ENCODE measurements at places on chromosomes 11 and 22.

GRCh38 chr11:125370561-125371389 lies 125.3 kb downstream of the FEZ1 start:
- no peak for DNase-seq

GRCh38 chr22:38270091-38270992 lies 2.5 kb downstream of the TMEM184B start:
- DNase-seq = no peak

DNA sequence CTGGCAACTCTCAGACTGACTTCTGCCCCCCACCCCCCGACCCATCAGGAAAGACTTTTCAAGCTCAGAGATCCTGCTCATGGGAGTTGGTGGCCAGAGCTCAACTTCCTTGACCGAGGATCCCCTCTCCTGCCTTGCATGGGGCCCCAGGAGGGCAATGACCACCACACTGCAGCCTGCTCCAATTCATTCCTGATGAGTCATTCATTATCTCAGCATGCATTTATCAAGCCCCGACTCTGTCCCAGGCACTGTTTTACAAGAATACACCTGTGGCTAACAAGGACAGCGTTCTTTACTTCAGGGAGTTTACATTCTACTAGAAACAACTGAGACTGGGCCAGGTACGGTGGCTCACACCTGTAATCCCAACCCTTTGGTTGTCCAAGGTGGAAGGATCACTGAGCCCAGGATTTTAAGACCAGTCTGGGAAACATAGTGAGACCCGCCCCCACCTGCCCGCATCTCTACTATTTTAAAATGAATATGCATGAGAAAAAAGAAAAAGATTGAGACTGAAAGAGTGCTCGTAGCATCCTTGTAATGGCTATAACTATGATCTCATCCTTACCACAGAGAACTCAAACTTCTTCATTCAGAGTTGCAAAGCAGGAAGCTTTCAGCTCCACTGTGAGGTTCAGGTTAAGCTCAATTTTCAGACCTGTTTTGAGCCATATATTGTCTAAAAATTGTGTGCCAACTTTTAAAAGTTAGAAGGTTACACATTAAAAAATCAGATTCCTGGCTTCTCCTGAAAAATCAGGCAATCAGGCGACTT lies 60.4 kb downstream of the FEZ1 start:
- no peak for DNase-seq

DNA sequence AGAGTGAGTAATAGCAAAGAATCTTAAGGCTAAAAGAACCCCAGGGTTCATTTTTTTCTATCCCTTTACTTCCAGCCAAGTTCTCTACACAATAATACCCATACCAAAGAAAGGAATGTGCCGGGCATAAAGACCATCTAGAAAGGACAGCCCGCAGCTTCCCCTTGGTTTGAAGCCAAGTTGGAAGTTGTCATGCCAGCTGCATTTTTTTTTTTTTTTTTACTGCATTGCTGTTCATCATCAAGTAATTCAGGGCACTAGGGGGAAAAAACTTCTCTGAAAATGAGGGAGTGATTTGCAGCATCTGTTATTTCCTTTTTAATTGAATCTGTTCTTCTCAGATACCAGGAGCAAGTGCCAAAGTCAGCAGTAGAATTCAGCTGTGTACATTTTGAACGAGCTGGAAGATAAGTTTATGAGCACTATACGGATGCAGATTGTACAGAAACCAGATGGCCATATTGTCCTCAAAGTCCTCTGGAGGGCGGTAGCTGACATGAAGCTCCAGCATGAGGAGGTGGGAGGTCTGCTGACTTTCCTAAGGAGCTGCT lies 56.4 kb downstream of the UBASH3B start:
- no peak for DNase-seq

- no peak for DNase-seq
These were observed 684.5 kb downstream of the FAM181B start for GRCh38 chr11:82049199-82049598.

- no peak for DNase-seq
These were observed 52.4 kb downstream of the LRRC74B start for GRCh38 chr22:21098099-21098671.

- DNase-seq = no peak
These were observed 11.5 kb upstream of the CASP4 start for GRCh38 chr11:104979839-104980238.

DNA sequence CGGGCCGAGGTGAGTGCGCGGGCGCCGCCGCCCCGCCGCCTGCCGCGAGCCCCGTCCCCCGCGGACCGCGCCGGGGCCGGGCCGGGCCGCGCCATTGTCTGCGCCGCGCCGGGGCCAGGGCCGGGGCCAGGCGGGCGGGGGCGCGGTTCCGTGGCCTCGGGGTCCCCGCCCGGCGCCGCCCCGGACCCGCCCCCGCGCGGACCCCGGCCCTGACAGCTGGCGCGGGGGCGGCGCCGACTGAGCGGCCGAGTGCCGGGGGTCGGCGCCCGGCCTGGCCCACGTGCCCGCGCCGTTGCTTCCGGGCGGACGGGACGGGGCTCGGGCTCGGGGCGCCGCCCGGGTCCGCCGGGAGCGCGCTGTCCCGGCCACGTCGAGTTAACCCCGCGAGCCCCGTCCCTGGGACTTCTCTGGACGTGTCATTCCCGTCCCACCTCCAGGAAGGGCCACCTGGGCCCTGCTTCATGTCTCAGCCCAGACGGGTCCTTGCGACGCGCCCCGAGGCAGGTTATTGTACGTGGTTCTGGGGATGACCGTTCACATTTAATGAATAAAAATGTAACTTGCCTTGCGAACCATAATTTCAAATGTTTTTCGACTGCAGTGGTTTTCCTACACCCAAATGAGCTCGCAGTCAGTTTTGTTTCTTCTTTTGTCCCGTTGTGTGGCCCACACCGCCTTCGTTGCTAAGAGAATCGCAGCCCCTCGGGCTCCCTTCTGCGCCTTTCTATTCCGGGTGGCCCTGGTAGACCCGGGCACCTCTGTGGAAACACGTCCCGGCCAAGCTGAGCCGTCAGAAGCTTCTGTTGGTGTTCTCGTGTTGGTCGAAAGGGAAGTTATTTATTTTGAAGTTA lies 562 bp downstream of the ZBED4 start:
- no peak for DNase-seq

GRCh38 chr22:49439373-49439772 lies 388.3 kb downstream of the BRD1 start:
- DNase-seq = no peak

- DNase-seq = no peak
These were observed 67.4 kb upstream of the PRODH start for GRCh38 chr22:19003508-19003907.

- DNase-seq = no peak
These were observed 28.0 kb upstream of the TP53AIP1 start for GRCh38 chr11:128970598-128971190.

- peak; percentile 10 for DNase-seq
These were observed 44.5 kb downstream of the ZNF280B start for GRCh38 chr22:22463855-22464540.

- DNase-seq = no peak
These were observed 27.4 kb downstream of the RCN1 start for GRCh38 chr11:32118025-32118974.

- DNase-seq = no peak
These were observed 8.9 kb upstream of the PLAAT4 start for GRCh38 chr11:63527667-63528066.

DNA sequence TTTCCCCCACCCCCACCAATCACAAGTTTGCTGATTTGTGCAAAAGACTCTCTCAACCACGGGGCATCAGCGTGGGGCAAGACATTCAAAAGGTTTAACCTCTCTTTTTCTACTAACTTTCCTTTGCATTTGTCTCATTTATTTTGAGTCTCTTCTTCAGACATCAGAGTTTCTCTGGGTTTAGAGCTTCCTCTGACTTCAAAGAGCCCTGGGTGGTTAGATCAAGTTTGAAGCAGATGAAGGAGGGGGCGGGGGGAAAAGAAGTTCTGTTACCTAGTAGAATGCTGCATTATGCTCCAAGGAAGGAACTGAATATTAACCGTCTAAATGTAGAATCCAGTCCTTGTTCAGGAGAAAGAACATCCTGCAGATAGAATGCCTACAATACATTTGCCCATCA lies 24.5 kb downstream of the GAS2 start:
- DNase-seq = no peak

DNA sequence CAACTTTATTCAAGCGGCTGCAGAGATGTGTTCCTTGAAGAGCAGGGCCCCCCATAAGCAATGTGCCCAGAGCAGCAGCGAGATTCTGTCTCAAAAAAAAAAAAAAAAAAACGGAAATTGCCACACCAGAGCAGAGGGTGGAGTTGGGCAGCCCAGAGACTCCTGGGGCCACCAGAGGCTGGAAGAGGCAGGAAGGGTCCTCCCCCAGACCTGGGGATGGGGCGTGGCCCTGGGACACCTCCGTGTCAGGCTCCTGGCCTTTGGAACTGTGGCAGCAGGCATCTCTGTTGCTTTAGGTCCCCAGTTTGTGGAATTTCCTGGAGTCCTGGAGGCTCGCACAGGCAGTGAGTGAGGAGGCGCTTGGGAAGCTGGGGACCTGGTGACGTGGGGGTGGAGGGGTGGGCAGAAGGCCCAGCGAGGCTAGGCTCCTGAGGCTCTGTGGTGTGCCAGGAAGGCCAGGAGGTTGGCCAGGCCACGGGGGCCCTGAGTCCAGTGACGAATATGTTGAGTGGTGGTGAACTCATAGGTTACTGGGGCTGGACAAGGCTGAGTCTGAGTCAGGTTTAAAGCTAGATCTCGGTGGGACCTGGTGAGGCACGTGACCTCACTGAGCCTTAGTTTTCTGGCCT lies 735.6 kb downstream of the BRD1 start:
- no peak for DNase-seq

GRCh38 chr22:37244114-37244921 lies at the start of gene RAC2:
Gene RAC2 (minus strand): TSS chr22:37244269. CDS start chr22:37244148, 121 bp downstream.
- DNase-seq = no peak

- no peak for DNase-seq
These were observed 34.5 kb downstream of the C11orf65 start for GRCh38 chr11:108432783-108433182.

DNA sequence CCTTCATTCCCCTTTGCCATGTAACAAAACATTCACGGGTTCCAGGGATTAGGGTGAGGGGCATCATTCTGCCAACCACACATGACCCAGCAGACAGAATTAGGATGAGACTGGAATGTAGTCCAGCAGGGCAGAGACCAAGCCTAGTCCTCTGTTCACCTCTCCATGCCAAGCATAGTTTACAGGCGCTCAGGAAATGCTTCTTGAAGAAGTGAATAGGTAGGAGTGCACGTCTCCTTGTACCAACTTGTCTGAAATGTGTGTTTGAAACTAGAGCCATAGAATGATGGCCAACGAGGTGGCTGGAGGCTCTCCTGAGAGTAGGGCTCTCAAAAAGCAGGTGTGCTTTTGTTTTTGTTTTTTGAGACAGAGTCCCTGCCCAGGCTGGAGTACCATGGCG lies 8.2 kb downstream of the SPINDOC start:
- DNase-seq = no peak

DNA sequence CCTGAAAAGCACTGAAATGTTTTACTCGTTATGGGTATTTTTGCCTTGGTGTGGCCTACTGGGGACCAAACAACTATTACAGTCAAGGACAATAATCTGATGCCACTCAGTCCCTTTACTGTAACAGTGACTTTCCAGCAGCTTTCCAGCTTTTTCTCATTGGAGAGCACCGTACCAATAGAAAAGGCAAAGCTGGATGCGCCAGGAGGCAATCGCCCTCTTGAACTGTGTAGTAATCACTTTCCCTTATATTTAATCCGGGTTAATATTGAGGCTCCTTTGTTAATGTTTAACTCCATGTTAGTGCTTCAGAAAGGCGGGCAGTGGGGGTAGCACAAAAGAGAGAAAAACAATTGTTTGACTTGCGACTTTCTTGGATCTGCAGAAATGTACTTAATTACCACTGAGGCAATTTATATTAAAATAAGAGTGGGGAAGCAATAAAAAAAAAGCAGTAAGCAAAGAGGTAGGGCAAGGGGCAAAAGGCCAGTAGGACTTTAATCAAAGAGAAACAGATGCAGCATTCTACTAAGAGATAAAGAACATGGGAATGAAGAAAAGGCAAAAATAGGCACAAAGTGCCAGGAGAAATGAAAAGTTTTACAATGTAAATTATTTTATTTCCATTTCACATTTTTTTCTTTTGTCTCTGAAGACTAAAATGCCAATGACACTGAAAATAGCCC lies 81.6 kb downstream of the LRRC4C start:
- DNase-seq = no peak

DNA sequence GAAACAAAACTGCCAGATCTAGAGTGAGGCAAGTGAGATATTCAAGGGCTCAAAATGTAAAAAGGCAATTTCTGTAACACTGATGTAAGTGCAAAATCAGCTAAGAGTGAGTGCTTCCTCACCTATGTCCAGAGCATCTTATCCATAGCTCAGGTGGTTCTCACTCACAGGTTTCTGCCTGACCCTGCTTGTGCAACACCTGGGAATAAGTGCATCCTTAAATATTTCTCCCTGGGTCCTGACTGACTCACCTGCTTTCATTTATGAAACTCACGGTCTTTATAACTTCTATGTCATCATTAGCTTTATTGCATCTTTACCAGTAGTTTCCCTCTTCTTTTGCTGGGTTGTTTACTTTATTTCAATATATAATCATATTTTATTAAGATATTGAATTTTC lies 260.6 kb downstream of the CNTN5 start:
- DNase-seq = no peak

GRCh38 chr11:47606731-47607130 lies 12.5 kb upstream of the C1QTNF4 start:
- DNase-seq = no peak

- DNase-seq = no peak
These were observed 6.2 kb downstream of the ROBO4 start for GRCh38 chr11:124891373-124891861.

DNA sequence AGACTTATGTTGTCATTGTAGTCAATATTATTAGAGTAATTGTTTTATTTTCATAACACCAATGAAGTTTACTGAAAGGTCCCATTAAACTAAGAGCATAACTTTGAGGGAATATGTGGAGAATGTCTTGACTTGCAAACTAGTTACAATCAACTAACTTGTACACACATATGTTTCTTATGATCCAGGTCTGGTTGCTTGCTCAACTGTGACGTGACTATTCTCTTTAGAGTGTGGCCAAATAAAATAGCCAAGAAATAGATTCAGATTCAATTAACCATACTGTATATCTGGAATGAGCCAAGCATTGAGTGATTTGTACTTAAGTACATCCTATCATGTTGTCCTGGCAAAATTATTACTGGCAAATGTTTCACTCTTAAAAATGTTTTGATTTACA lies 101.7 kb downstream of the METTL15 start:
- DNase-seq = no peak

DNA sequence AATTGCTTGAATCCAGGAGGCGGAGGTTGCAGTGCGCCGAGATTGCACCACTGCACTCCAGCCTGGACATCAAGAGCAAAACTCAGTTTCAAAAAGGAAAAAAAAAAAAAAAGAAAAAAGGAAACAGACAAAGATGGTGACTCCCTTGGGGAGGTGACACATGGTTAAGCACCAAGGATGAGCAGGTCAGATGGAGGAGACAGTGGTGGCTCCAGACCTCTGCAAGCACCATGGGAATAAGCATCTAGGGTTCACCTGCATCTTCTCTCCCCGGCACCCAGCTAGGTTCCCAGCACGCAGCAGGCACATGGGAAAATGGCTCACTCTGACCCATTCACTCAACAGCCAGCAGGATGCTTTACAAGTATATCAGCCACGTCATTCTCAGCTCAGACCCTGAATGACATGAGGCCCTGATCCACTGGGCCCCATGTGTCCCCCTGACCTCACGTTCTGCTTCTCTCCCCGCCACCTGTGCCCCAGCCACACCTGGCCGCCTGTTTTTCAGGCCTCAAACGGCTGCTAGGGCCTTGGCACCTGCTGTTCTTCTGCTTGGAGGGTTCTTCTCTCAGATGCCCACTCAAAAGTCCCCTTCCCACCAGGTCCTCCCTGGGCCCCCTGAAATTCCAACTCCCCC lies 24.2 kb downstream of the A4GALT start:
- DNase-seq = no peak

Data from NCI-H526 treated with DMSO at 0.1 percent for 48 hours (cell line).